ENCODE measurements at places on chromosomes 16 and 17.

DNA sequence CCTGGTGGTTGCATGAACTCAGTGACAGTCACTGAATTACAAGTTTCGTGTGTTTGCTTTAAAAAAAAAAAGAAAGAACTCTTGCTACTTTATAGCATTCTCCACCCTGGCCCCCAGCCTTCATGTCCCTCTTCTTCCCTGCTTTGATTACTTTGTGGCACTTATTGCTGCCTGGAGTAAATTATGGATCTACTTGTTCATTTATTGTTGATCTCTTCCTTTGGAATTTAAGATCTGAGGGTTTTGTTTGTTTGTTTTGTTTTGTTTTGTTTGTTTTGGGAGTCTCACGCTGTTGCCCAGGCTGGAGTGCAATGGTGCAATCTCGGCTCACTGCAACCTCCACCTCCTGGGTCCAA, 126.5 kb downstream of the ABCC6 start:
- DNase-seq = no peak

- peak; percentile 59 for DNase-seq
These were observed 35.8 kb downstream of the MPRIP start for GRCh38 chr17:17077861-17078732.

GRCh38 chr16:81720973-81721906, 57.9 kb upstream of the PLCG2 start:
- no peak for DNase-seq

- DNase-seq = no peak
These were observed 25.4 kb downstream of the MPP2 start for GRCh38 chr17:43881758-43882505.

DNA sequence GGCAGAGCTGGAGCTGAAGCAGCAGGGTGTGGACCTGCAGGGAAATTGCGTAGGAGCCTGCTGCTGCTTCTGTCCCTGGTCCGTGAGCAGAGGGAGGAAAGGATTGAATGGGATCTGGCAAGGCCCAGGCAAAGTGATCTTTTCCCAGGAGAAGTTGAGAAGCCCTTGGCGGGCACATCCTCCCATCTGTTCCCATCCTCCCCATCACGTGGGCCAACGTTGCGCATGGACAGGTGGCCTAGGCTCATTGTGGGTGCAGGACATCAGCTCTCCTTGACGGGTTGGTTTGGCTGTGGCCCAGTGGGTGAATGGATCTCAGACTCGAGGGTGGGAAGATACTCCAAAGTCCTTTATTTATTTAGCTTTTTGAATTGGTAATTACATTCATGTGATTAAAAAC, 29.4 kb upstream of the POLR3E start:
- no peak for DNase-seq

DNA sequence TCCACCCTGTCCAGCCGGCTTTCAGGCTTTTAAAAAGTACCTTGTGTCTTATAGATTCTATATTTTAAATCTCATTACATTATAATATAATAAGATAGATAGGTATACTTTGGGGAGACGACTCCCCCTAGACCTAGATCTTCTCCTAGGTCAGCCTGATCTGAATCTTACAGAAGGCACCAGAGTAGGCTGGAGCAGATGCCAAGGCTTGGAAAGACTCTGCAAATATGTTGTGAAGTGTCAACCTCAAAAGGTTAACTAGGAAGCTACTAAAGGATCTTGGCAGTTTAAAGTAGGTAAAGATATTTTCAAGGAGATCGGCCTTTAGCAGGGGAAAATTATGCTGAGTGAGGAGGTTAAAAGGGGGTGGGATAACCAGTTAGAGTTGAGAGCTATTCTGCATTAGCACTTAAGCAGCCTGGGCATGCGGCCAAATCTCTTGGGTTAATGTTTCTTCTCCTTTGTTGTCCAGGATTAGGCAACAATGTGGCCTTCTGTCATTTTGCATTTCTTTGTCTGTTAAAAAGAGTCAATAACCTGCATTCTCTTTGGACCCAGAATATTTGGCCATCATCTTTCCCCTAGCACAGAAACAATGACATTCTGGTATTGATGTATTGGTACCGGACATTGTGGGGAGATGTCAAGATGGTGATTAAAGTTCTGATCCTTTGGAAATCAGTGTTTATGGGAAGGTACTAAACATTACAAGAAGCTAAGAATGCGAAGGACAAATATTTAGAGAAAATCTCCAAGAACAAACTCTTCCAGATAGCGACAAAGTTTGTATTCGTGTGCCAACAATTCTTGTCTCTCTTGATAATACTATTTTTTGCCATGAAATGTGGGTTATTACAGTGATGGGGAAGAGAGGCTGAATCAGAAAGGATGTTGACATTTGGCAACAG, 51.2 kb upstream of the DHX40 start:
- peak; percentile 31 for DNase-seq

GRCh38 chr17:82866590-82867191, 26.9 kb upstream of the ZNF750 start:
- no peak for DNase-seq

Data from T47D (cell line).